ENCODE measurements at places on chromosomes 7 and 10.

- DNase-seq, result no peak
Observed at GRCh38 chr7:71705217-71705616, 573.3 kb downstream of the GALNT17 start.

DNA sequence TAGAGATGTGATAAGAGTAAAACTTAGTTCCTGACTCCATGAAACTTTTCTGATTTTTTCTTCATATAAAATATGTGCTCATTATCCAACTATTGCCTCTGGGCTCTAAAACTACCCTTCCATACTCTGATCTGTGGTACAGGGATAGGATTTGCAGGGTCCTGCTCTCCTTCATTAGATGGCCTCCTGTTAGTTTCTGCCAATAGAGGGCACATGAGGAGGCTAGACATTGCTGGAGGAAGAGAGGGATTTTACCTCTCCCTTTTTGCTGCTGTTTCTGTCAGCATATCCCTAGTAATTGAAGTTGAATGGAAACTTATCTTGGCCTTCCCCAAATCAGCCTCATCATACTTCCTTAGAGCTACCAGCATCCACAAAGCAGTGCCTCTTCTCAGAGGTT is 269.4 kb downstream of the NXPH1 start:
- DNase-seq, result no peak

GRCh38 chr7:109836016-109836415 is 1254.9 kb upstream of the LRRN3 start:
- no peak for DNase-seq

- no peak for DNase-seq
Observed at GRCh38 chr7:54349229-54349628, 192.9 kb upstream of the VSTM2A start.

DNA sequence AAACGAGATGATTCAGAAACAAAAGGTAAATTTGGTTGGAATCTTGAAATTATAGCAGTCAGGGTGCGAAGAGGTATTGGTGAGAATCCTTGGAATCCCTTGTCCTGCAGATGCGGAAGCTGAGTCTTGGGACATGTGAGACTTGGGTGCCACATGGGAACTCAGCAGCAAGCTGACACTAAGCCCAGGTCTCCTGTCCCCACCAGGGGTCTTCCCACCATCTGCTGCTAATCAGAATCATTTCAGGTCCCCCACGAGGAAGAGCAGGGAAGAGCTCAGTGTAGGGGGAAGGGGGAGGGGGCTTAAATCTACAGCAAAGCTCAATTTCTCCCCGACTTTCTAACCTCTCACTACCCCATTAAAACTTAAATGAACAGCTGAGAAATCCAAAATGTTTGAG is 126.1 kb upstream of the BMPER start:
- DNase-seq, result no peak

DNA sequence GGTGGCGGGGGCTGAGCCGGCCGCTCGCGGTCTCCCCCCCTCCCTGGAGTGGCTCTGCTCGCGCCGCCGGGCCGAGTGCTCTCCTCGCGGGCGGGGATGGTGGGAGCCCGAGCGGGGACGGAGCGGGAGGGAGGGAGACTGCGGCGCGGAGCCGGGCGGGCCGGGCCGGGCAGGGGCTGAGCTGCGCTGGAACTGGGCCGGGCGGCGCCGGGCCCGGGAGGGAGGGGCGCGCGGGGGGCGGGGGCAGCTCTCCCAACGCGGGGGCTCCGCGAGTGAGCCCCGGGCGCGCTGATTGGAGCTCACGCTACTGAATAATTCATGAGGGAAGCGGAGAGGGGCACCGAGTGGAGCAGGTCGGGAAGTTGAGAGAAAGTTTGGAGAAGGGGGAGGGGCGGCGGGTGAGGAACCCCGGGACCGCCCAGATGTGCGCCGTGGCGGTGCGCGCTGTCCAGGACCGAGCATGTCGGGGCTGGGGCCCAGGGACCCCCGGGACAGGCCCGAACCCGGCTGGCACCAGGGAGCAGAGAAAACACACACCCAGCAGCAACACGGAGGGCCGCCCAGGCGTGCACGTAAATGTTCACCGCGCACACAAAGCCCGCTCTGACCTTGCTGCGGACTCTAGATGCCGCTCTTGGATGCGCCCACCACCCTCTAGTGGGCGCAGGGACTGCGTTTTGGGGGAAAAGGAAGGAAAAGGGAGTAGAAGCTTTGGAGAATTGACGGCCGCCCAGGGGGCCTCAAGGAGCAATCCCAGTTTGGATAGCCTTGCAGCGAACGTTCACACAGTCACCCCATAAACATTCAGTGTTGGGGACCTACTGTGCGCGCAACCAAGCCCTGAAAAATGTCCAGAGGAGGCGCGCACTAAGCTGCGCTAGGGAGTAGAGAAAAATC is at the start of gene EPHB4:
Gene EPHB4 (minus strand): TSS at position 194 of the 897 bp plus-strand sequence. CDS start 493 bp downstream, outside the sequence.
- no peak for DNase-seq

GRCh38 chr7:120985130-120985758 is 3.3 kb upstream of the CPED1 start:
- DNase-seq, result no peak

GRCh38 chr10:76086761-76087639 is 655.6 kb downstream of the LRMDA start:
- DNase-seq, result peak; percentile 4

DNA sequence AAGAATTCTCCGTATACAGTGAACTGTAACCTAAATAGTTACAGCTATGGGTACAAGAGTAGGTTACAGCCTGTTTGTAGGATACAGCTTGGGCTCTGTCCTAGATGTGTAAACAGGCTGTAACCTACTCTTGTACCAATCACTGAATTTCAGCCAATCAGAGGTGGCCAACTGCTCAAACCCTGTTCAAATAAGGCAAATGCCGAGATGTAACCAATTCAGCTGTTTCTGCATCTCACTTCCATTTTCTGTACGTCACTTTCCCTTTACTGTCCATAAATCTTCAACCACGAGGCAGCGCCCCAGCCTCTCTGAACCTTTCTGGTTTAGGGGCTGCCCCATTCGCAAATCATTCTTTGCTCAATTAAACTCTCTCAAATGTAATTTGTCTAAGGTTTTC is 8.3 kb upstream of the MMP21 start:
- no peak for DNase-seq

- no peak for DNase-seq
Observed at GRCh38 chr7:36203071-36203790, 50.2 kb downstream of the EEPD1 start.

DNA sequence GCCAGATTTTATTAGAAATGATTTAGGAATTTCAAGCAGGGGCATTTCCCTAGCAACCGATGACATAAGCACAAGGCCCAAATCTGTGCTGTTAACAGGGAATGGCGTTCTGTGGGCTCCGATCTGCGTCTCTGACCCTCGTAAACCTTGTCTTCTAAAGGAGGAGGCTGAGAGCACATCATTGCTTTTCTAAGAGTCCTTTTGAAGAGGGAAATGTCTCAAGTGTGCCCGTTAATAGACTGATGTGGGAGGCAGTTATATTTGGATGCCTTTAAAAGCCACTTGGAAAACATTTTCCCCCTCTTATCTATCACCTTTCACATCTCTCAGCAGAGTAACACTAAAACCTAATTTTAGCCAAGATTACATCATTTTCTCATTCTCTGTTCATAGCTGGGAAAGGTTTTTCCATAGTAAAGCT is 424.1 kb upstream of the GALNT17 start:
- no peak for DNase-seq

GRCh38 chr10:47238331-47239095 is 61.5 kb upstream of the GDF10 start:
- no peak for DNase-seq

DNA sequence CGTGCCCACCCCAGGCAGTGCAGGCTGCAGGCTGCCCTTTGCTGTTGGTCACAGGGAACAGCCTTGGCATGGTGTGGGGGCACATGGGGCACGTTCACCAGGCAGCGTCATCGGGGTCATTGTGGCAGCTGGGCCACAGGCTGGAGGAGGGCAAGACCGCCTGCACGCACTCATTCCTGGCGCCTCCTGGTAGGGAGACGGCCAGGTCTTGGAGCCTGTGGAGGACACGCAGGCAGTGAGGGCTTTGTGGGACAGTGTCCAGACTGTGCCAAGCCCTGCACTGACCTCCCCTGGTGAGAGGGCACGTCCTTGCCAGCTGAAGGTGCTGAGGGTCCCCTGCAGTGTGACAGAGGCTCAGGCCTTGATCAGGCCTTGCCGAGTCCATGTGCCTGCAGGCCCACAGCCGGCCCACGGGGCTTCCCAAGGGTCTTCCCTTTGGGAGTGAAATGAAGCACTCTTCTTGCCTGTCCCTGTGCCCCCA is 76.4 kb downstream of the NKX6-2 start:
- no peak for DNase-seq
